G401 (cell line): ENCODE measurements at places on chromosomes 11 and 22. TPM values are rescaled to one million over a fixed set of nuclear protein-coding genes. Genes with fewer than 3 reads are reported as not detected.

Gene HEPN1
- total RNA-seq, result not detected in 2 replicates

Gene RTN4RL2
- 2.9 TPM in 1 of 2 replicates, not detected in the other for total RNA-seq

Gene MRPL11
- total RNA-seq, result 129 and 148 TPM in 2 replicates

Gene PARVG
- total RNA-seq, result not detected in 2 replicates

Gene MUC2
- not detected in 2 replicates for total RNA-seq
